H4 (cell line): ENCODE measurements at places on chromosomes 6 and 20.

DNA sequence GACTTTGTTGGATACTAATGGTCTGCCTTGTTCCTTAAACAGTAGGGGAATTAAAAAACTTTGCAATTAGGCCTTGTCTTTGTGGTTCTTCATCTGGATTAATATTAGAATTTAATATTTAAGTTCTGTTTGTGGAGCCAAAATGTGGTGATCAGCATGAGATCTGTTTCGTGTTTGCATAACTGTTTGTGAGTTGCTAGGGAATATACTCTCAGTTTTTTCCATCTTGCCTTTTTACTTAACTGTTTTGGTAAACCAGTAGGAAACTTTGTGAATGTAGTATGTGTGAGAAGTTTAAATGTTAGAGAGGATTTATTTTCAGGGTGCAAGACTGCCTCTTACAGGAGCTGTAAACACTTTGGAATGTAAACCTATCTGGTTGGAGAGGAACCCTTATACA lies 35.6 kb downstream of the LRRC1 start:
- DNase-seq = no peak

- DNase-seq = no peak
Observed at GRCh38 chr6:27754408-27754782, 157.8 kb downstream of the OR2B2 start.

GRCh38 chr20:10094566-10095173 lies 59.9 kb downstream of the ANKEF1 start:
- no peak for DNase-seq

GRCh38 chr6:67935976-67936477 lies 699.1 kb upstream of the ADGRB3 start:
- no peak for DNase-seq

DNA sequence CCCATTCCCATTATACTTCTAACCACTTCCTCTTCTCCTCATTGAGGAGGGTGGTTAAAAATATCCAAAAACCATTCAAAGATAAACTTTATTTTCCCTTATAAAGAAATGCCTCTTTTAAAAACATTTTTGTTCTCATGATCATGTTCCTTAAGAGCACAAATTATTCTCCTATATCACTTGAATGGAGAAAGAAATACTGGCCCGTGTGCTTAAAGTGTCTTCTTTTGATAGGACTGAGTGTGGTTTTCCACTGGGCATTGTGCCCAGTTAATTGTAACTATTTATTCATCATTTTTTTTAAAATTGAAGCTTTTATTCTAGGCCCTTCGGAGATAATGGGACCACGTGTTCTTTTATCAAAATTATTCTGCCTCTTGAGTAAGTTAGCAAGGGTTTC lies 871.5 kb downstream of the QKI start:
- DNase-seq = no peak

- peak; percentile 84 for DNase-seq
Observed at GRCh38 chr6:328136-328670, 35.9 kb downstream of the DUSP22 start.

- no peak for DNase-seq
Observed at GRCh38 chr6:119142041-119142440, 63.6 kb upstream of the FAM184A start.

DNA sequence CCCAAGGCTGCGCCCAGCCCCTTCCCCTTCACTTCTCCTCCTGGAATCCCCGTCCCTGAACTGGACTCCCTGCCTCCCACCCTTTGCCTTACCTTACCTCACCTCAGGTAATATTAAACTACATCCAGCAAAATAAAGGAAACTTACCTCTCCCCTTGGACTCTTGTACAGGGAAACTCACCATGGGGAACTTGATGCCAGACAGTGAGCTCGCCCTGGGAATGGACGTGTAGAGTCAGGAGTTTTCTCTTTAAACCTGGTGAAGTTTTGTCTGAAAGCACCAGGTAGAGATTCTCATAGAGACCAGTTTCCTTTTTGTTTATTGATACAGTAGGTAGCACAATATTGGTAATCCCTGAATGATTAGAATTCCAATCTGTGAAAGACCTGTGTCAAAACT lies 544 bp upstream of the HLA-C start:
- no peak for DNase-seq

DNA sequence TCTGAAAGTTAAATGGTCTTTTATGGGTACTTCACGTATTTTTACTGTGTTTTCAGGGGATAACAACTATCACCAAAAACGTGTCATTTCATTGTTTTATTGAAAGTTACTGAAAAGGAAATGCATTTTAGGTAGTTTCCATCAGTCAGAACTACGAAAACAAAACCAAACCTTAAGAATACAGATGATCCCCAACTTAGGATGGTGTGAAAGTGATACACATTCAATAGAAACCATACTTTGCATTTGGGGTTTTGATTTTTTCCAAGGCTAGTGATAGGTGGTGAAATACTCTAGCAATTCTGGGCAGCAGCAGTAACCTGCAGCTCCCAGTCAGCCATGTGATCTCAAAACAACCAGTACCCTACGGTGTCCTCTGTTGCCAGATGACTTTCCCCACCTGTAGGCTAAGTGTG lies 25.9 kb upstream of the EFHC1 start:
- no peak for DNase-seq

- no peak for DNase-seq
Observed at GRCh38 chr20:21259346-21259745, 43.8 kb upstream of the XRN2 start.

DNA sequence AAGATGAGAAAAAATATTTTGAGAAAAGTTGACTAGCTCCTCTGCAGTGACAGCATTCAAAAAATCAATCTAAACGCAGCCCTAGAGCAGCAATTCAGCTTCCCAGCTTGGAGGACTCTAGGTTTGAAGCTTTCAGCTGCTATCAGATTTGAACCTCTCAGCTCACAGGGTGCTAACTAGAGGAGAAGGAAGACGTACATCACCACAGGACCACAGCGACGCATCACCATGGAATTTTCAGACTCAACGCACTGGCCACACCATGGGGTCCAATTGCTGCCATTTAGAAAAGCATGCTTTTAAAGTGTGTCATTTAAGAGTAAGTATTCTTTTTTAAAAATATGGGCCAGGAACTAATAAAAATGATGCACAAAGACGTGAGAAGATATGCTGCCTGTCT lies 45.0 kb upstream of the FUCA2 start:
- DNase-seq = peak; percentile 18

GRCh38 chr6:36570264-36570663 lies 23.0 kb upstream of the STK38 start:
- DNase-seq = no peak

- no peak for DNase-seq
Observed at GRCh38 chr6:43913375-43914271, 143.6 kb downstream of the VEGFA start.

DNA sequence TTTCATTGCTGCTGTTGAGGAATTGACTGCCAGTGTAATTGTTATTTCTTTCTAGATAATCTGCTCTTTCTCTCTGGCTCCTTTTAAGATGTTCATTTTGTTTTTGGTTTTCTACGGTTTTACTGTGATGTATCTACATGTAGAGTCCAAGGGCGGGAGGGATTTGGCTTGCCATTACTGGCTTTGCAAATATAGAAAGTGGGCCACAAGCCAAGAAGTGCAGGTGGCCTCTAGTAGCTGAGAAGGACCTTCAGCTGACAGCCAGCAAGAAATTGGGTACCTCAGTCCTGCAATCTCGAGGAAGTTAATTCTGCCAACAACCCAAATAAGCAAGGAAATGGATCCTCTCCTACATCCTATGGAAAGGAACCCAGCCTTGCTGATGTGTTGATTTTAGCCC lies 42.8 kb upstream of the GLP1R start:
- no peak for DNase-seq

GRCh38 chr20:22374678-22375590 lies 209.4 kb downstream of the FOXA2 start:
- peak; percentile 15 for DNase-seq

DNA sequence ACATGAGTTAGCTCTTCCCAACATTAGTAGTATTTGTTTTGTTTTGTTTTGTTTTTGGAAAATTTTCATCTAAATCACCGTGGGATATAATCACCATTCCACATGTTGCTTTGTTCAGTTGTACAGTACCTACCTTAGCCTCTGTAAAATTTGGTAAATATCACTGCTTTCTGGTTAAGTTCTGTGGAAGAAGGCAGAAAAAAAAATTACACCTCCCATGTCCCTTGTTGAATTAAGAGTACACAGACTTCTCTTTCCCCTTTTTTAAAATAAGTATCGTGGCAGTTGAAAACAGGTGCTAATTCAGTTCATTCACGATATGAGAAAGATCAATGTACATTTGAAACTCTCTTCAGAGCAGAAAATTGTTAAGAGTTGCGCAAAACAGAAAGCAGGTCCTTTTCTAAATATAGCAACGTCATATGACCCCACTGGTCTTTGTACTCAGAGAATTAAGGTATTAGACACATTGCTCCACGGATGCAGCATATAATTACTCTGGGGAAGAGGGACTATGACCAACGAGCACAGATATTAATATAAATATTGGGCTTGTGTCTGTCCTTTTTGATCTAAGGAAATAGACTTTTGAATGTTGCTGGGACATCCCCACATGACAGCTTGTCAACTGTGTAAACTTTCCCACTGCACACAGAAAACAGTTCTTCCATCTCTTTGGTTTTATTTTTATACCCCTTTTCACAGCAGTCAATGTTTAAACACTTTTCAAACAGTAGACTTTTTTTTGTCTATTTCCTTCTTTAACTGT lies 58.6 kb upstream of the ZNF217 start:
- no peak for DNase-seq

- DNase-seq = peak; percentile 85
Observed at GRCh38 chr20:48295445-48295903, 510.2 kb upstream of the SULF2 start.

DNA sequence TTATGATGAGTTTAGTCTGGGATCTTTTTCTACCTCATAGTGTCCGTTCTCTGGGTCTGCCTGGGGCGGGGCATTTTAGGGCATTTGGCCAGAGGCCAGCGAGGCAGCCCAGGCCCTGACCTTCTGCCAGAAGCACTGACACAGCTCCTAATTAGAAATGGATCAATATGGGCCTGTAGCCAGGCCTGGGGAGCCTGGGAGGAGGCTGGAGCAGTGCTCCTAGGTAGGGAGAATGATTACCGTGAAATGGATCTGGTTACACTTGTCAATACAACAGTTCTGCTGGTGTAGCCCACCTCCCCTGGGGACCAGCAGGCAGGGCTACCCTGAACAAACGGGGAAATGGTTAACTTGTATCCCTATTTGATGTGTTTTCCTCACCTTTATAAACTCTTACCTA lies 23.0 kb downstream of the RALY start:
- no peak for DNase-seq

DNA sequence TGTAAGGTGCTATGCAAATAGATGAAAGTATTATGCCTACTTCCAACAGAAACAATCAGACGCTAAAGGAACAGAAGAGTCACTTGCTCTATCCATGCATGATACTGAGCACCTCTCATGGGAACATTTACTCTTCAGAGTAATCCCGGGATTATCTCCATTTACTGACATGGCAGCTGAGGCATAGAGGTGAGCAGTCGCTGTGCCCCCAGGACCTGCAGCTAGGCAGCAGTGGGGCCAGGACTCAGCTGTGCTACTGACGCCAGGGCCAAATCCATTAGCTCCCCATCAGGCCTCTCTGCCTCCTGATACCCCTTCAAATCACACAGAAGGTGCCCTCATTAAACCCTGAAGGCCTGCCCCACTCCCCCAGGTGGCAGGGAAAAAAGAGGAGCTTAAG lies 51.9 kb downstream of the TRAM2 start:
- no peak for DNase-seq

- DNase-seq = no peak
Observed at GRCh38 chr6:144310765-144311164, 25.6 kb downstream of the UTRN start.

- no peak for DNase-seq
Observed at GRCh38 chr20:39630215-39630908, 668.2 kb downstream of the DHX35 start.

GRCh38 chr6:87279196-87279595 lies 43.2 kb upstream of the SMIM8 start:
- DNase-seq = no peak

- no peak for DNase-seq
Observed at GRCh38 chr6:22349051-22349450, 52.2 kb upstream of the PRL start.

GRCh38 chr6:141451181-141451510 lies 681.6 kb upstream of the GJE1 start:
- no peak for DNase-seq

DNA sequence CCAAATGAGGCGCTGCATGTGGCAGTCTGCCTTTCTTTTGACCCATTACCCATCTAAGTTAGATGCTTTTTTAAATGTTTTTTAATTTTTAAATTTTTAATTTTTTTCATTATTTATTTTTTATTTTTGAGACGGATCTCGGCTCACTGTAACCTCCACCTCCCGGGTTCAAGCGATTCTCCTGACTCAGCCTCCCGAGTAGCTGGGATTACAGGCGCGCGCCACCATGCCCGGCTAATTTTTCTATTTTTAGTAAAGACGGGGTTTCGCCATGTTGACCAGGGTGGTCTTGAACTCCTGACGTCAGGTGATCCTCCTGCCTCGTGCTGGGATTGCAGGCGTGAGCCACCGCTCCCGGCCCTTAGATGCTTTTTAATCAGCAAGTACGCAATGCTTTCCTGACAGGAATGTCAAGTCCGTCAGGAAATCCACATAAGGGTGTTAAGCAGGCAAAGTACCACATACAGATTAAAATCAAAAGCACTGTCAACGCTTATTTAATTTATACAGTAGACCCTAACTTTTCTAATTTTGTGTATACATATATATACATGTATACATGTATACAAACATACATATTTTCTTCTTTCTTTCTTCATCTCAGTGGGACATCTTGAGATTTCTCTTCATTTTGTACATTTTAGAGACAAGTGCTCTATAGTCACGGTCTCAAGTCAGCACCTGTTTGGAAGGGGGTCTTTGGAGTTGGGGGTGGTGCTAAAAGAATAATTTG lies 995 bp upstream of the GSTA4 start:
- DNase-seq = peak; percentile 84

DNA sequence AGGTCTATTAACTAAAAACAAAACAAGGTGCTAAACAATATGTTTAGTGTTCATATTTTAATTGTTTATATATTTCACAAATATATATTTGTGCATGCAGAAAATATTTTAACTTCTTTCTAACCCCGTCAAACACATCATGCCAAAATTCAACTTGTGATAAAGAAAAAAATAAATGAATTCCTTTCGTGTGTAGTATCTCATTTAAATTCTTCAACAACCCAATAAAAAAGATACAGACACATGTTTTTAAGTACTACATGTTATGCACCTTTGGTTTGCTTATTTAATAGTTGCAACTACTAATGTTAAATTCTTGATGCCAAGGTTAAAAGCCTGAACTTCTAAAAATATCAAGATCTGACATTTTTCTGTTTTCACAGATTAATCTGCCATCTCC lies 252.4 kb downstream of the ESR1 start:
- no peak for DNase-seq

DNA sequence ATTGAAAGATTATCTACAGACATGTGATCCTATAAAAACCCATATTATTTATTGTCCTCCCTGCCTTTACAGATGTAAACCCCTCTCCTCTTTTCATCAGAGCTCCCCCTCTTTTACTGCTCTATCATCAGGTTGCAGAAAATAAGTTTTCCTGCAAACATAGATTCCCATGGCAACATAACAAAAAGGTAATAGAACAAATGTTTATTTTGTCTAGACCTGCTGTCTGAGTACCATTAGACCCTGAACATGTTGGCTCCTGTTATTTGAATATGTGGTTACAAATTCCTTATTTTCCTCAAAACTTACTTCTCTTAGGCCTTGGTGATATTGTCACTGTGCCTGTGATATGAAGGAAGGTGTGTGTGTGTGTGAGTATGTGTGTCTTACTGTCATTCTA lies 11.5 kb downstream of the MAPK14 start:
- DNase-seq = no peak
